ENCODE measurements at places on chromosomes 6 and 20.

GRCh38 chr20:19193349-19193748 is 19.1 kb upstream of the SLC24A3 start:
- DNase-seq: no peak

DNA sequence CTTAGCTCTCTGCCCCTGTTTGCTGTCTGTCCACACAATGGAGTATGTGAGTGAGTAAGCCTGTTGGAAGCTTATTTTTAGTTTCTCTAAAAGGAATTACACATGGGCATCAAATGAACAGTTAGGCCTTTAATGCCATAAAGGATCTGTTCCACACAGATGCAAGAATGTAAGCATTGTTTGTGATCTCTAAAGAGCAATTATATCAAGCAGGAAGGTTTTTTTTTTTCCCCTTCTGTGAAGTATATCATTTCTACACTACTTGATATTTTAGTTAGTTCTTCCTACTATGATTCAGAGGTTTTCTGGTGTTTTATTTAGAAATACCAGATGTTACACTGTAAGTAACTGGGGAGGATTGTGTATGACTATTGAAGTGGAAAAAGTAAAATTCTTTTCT is 627.5 kb downstream of the COL12A1 start:
- peak; percentile 92 for DNase-seq

DNA sequence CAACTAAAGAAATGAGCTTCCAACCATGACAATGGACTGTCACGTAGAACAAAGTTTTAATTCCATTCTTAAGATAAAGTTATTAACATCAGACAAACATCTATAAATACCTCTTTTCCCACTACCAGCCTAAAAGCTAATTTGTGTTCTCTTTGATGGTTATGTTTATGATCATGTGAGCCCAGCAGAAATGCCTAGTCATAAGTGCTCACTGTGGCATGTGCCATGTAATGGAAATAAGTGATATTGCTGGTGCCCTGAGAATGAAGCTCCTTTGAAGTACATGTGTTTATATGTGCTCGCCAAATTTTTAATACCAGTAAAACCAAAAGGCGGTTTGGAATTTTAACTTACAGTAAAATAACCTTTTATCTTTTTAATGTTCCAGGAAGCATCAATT is 205.8 kb downstream of the ISM1 start:
- no peak for DNase-seq

DNA sequence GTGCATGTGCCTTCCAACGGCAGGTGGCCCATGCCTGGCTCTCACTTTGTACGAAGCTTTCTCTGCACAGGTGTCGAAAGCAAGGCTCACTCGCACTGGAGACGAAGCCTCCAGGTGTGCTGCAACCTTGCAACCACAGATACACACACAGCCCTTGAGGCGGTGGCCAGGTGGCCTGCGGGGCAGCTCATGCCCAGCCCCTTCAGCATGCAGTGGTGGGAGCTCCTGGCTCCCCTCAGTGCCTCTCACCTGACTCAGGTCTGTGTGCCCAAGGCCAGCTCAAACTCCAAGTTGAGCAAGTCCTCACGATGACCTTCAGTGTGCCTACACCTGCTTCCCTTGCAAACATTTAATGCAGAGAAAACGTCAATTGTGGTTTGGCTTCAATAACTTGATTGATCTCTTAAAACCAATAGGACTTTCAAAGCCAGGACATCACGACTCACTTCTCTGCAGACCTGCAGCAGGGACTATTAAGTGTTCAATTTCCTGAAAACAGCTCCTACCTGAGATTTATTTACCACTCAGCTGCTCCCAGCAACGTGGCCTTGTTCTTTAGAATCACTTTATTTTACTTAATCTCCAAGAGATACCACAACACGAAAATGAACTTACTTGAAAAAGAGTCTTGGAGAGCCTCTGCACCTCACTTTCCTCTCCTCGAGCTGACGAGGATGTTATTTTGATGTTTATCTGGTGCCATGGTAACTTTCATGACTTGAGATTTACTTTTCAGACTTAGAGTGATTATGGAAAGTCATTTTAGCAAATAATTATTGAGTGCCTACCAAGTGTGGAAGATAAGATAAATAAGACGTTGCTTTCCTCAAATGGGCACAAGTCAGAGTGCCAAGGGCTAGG is 86.3 kb downstream of the SLC22A23 start:
- no peak for DNase-seq

- no peak for DNase-seq
Measured at GRCh38 chr20:62570897-62571668, 71.2 kb upstream of the SLCO4A1 start.
